Activated T-helper 1 cell treated with anti-CD3 and anti-CD28 coated beads, Interleukin-12 subunit alpha, Interleukin-12 subunit beta, Interleukin-2, Interleukin-4 antibody, amounts not matched to agents 30 ng/mL and 10 ng/mL and 1 ng/mL, durations not matched to agents 14 hours and 24 hours and 36 hours (primary cell): ENCODE measurements at places on chromosomes 5 and 9.

DNA sequence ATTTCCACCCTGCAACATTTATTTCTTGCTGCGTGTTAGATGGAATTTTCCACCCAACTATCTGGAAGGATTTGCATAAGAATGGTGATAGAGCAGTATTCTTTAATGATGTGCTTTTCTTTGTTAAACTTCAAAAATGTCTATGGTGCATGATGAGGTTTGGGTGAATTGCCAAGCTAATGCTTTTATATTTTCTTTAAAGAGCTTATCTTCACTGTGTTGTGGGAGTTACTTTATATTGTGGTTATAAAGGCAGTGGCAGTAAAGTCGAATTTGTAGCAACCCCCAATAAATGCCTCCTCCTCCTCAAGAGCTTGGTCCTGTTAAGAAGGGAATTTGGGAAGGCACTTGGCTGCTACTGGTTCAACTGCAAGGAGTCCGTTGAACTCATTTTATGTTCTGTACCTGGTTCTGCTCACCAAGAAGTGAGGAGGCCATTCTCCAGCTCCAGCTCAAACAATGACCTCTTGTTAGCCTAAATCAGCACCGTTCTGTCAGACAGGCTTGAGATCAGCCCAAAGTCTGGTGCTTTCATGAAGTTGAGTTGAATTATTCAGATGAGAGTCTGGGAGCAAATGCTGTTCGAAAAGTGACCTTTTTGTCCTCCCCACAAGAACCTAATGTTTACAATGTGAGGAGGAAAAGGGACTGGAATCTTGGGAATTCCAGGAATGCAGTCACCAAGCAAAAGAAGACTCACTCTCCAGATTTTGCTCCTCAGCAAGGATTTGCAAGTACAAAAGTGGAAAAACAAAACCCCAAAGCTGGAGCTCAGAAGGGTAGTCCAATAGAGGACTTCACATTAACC is 217.0 kb downstream of the TMEM38B start:
- no peak for DNase-seq

DNA sequence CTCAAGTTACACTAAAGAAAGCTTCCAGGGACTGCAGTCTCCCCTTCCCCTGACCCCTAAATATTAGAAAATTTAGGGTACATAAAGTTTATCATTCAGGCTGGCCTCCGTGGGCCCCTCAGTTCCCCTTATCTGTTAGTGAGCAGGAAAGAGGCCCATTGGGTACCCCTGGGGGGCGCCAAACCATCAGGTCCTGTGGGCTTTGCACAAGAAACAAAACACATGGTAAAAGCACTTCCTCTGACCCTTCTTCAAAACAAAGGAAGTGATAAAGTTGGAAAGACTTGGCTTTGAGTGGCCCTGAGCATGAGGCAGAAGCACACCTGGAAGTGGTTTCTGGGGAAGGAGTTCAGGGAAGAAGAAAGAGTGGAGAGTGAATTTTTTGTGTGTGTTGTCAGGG is 213.0 kb downstream of the SMARCA2 start:
- no peak for DNase-seq

DNA sequence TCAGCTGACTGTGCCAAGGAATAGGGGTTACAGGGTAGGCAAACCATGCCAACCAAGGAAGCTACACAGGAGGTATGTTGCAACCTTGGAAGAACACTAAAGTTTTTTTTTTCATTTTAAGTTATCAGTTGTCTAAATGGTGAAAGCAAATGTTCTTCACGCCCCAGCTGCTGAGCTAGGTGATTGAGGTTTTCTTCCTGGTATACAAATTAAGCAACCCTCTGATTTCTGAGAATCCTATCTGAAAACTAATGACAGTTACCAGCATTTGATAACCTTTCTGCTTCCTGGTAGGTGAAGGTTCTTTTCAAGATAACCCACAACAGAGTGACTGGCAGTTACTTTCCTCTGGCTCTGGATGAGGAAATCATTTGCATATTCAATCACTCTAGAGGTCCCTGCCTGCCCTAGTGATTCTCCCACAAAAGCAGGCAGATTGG is 194.9 kb downstream of the ATP10B start:
- no peak for DNase-seq

DNA sequence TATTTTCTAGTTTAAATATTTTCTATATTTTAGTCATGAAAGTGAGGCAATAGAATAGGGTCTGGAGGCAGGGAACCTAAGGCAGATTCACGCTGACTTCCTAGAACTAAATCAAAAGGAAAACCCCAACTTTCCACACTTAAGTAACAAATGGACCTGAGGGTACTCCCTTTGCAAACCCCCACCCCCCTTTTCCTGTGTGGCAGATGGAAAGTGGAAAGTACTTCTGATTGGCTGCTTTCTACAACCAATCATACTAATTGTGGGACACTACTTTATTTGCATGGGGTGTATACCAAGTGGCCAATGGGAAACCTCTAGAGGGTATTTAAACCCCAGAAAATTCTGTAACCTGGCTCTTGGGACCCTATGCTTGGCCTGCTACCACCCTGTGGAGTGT is 4.8 kb upstream of the CENPH start:
- DNase-seq: no peak

DNA sequence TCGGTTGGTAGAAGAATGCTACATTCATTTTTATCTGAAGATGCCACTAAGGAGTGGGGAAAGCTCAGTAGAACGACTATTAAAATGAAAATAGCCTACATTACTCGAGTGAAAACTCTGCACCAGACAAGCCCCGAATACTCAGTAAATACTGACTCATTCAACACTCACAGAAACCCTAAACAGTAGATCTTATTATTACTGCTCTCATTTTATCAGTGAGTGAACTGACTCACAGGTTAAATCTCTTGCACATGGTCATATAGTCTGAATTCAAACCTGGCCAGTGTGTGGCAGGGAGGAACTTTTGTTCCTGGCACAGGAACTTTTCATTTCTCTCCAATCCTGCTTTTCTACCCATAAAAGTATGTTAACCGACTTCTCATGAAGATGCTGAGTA is 9.6 kb upstream of the PAPPA start:
- no peak for DNase-seq

DNA sequence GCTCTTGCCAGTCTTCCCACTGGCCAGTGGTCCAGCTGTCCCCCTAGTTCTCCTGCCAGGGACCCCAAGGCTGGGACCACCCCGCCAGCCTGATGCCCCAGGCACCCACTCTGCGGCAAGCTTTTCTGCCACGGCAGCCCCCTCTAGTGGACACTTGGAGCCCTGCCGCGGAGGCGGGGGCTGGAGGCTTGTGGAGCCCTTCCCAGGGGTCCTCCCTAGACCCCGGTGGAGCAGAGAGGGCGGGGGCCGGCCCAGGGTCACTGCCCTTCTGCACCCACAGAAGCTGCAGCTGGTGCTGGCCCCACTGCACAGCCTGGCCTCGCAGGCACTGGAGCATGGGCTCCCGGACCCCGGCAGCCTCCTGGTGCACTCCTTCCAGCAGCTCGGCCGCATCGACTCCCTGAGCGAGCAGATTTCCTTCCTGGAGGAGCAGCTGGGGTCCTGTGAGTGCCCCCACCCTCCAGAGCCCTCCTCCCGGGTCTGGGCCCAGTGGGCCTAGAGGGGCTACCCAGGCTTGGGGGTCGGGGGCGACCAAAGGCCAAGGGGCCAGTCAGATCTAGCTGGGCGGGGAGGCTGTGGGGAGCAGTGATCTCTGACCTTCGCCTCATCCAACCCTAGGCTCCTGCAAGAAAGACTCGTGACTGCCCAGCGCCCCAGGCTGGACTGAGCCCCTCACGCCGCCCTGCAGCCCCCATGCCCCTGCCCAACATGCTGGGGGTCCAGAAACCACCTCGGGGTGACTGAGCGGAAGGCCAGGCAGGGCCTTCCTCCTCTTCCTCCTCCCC is 9.1 kb downstream of the EGFL7 start:
- no peak for DNase-seq
